ENCODE measurements at places on chromosomes 4 and X.

GRCh38 chrX:16705370-16705769 is 7.1 kb downstream of the CTPS2 start:
- DNase-seq, result no peak

DNA sequence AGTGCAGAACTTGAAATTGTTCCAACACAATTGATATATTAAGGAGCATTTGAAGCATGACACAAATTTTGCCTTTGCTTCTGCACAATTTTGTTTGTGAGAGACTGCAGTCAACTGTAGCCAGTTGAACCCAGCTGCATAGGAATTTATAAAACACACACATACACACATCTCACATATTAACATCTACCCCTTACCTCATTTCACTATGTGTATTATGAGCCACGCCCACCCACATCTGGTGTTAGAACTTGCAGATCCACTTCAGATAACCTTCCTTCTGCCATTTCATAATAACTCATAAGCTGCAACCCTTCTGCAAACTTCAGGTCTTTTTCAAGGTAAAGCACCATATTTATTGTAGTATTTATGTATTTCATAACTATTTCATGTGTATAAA is 188.1 kb upstream of the WDFY3 start:
- no peak for DNase-seq

- no peak for DNase-seq
Observed at GRCh38 chr4:86857341-86858052, 8.3 kb upstream of the SLC10A6 start.

DNA sequence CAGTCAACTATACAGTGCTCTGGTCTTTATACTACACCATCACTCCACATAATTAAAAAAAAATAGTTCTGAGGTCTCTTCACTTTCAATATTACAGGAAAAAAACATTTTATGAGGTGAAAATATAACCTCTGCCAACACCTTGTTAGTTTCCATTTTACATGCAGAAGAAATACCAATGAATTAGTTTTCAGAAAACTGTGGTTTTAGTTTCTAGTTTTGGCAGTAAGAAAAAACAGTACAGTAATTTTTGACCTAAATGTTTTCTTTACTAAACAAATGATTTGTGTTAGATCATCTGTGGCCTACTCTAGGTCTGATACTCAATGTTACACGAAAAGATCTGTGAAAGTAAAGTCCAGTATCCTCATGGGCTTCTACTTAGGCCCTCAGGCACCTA is 10.0 kb downstream of the SULT1E1 start:
- no peak for DNase-seq

GRCh38 chrX:45851434-45851991 is 650.8 kb upstream of the DIPK2B start:
- no peak for DNase-seq

DNA sequence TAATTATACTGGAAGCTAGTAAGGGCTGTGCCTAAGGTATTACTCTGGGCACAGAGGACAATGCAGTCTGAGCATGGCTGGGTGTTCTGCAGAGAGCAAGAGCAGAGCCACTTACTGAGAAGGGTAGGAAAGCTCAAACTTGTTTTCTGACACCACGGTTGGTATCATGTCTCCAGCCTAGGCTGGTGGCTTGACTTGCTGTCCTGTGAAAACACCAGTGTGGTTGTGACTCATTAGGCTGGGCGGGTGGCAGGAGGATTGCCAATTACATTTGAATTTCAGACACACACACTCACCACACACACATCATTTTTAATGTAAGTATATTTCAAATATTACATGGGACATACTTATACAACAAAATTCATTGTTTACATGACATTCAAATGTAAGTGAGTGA is 19.7 kb upstream of the MTM1 start:
- DNase-seq, result no peak

GRCh38 chr4:22233230-22233629 is 282.6 kb downstream of the ADGRA3 start:
- no peak for DNase-seq

GRCh38 chrX:41110801-41111625 is 25.8 kb downstream of the USP9X start:
- no peak for DNase-seq

DNA sequence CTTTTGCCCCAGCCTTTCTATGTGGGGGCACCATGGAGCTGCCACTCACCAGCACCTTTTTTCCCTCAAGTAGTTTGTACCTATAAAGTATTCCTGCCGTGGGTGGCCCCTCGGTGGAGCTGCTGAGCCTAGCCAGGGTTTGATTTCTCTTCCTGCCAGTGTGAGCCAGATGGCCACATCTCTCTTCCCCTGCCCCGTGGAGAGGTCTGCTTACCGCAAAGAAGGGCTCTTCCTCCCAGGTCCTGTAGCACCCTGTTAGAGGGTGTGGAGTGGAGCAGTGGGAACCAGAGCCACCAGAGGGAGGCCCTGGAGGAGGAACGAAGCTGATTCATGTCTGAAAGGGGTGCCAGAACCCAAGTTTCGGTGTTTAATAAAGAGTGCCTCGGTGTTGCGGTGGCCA is 95.4 kb downstream of the PTTG2 start:
- no peak for DNase-seq

DNA sequence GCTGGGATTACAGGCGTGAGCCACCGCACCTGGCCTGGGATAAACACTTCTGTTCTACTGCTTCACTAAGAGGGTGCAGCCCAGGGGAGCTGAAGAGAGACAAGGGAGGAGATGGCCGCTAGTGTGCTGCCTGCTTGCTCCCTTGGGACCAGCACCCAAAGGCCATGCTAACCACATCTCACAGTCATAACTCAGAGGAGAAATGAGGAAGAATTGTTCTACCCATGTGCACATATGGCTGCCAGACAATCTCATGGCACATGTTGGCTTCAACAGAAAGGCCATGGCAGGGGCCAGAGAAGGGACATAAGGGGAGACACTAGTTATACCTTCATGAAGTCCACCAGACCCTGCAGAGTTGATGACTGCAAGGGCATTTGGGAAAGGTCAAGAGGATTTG is 22.4 kb downstream of the CLDN22 start:
- DNase-seq, result no peak

DNA sequence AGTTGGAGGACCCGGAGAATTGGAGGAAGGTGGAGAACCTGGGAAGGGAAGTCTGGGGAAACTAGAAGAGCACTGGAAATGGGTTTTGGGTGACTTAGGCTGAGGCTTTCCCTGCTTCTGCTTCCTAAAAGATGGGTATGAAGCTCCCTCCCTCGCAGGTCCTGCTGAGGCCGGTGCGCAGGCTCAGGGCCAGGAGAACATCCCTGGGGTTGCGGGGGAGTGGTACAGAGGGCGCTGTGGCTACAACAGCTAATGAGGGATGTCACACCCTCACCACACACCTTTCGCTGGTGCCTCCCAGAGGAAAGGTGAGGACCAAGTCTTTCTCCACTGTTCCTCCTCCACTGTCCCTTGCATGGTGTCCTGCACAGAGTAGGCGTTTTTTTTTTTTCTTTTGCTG is 15.8 kb downstream of the APLN start:
- no peak for DNase-seq

DNA sequence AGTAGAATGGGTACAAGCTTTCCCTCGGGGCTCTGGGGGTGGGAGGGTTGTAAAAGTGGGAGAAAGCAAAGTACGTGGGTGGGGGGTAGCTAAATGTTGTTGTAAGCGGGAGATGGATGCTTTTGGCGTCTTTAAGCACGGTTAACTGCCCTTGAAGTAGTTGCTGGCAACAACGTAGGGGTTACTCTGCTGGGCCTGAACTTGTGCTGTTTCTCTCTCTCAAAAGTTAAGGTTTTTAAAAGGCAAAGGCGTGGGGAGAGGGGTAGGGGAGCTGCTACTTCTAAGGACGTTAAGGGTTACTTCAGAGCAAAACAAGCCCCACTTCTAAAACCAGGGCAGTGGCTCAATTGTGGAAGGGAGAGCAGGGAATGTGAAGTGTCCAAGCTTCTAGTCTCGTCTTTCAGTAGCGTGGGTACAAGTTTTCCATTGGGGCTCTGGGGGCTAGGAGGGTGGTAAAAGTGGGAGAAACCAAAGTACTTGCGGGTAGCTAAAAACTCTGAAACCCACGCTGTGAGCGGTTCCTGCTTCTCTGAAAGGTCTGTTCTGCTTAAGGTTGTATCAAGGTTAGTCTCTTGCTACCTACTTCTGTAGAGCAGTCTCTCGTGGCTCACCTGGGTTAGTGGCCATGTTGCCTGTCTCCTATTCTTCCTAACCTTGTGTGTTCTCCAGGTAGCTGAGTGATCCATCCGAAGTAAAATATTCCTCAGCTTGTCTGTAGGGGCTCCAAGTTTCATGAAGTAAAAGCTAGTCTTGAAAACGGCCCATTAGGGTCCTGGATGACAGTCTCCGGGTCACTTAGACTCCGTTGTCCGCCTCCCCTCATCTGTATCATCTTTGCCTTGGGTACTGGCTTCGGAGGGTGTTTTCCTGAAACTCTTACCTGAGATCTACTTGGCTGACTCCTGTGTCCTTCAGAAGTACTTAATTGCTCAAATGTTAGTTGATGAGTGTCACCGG is 1.7 kb upstream of the WDR1 start:
- no peak for DNase-seq

GRCh38 chr4:2256781-2257191 is 5.1 kb downstream of the MXD4 start:
- no peak for DNase-seq

GRCh38 chr4:41185614-41186592 is 28.4 kb downstream of the APBB2 start:
- no peak for DNase-seq

DNA sequence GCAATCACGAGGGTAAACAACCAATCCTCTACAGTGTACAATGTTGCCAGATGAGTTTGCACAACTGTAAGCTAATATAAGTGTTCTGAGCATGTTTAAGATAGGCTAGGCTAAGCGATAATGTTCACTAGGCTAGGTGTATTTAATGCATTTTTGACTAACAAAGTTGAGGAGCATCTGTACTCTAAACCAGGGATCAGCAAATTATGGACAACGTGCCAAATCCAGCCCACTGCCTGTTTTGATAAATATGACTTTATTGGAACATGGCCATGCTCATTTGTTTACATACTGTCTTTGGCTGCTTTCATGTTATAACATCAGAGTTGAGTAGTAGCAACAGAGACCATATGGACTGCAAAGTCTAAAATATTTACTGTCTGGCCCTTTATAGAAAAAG is 46.3 kb upstream of the ARHGEF6 start:
- DNase-seq, result no peak

DNA sequence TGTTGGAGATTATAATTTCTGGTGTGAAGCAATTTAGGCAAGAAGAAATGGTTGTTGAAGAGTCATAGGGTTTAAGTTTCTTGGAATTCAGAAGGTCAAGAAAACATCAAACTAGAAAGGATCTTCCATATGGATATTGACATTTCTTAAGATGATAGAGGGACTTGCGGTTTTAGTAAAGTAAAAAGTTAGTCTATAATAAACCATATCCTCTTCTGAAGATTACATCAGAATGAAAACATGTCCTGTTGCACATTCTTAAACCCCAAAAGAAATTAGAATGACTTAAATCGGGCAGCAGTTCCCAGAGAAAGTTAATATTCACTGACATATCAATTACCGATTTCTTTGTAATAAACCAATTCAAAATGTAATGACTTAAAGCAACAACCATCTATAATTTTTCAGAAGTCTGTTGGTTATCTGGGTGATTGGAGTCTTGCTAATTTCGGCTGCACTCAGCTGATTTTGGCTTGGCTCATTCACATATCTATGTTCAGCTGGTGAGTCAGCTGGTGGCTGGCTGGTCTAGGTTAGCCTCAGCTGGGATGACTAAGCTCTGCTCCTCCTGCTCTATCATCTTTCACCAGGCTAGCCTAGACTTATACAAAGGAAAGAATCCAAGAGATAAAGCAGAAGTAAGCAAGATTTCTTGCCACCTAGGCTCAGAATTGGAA is 24.4 kb upstream of the DYNLT3 start:
- no peak for DNase-seq

DNA sequence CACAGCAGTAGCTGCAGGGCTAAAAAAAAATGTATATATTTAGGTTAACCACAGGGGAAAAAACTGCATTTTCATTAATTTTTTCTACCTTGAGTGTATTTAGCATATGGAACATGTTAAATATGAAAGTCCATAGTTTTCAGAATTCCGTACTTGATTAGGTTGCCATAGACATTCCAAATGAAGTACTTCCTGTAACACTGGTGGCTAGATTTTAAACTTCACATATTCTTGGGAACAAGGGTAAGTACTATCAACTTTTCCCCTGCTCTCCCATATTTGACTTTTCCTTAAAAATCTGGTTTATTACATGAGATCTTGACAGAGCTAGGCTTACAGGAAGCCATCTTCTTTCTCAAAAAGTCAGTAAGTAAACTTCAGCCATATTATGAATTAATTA is 9.8 kb downstream of the SLC7A11 start:
- no peak for DNase-seq

- DNase-seq, result no peak
Observed at GRCh38 chr4:55079451-55080173, 45.8 kb downstream of the KDR start.

GRCh38 chrX:25295466-25295865 is 279.7 kb upstream of the ARX start:
- DNase-seq, result no peak

- no peak for DNase-seq
Observed at GRCh38 chr4:75235359-75235951, 278.7 kb downstream of the RCHY1 start.

- DNase-seq, result no peak
Observed at GRCh38 chr4:579543-580175, 3.6 kb upstream of the TMEM271 start.

GRCh38 chrX:57930051-57930450 is 19.8 kb upstream of the ZXDA start:
- DNase-seq, result no peak

DNA sequence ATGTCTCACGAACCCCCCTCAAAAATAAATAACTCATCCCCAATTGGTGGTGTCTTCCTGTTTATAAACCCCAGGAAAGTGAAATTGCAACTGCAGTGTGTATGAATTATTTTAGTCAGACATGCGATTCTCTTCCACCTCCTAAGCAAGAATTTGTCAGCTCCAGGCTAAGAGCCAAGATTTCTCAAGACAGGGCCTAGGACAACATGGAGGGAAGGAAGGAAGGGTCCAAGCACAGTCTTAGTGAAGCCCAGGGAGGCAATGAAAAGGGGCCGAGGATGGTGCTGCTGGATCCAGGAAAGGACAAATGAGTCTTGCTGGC is 20.0 kb downstream of the SH3KBP1 start:
- DNase-seq, result no peak
